Mesothelial cell of epicardium (in vitro differentiated cells): ENCODE measurements at places on chromosomes 13 and 19. TPM values are rescaled to one million over a fixed set of nuclear protein-coding genes. Genes with fewer than 3 reads are reported as not detected.

DNA sequence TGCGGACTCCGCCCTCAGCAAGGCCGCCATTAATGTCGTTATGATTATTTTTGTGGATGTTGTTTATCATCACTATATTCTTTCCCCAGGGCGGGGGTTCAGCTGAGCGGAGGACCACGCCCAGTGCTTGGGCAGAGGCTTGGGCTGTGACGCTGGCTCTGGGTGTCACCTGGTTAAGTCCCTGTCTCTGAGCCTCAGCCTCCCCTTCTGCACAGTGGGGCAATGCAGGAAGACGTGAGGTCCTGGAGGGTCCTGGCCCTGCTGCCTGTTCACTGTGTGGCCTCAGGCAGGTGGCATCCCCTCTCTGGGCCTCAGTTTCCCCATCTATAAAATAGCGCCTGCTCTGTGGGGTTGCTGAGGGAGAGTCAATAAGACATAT is 32.5 kb downstream of the NFIC start:
- DNase-seq: no peak
- peaks cover 3% of the 10 kb centered on the region for H3K36me3 ChIP-seq
- H3K4me3 ChIP-seq: no peak overlapping the region
- peaks cover 12% of the 10 kb centered on the region for H3K27me3 ChIP-seq
- H3K4me1 ChIP-seq: no peaks in the 10 kb centered on the region

DNA sequence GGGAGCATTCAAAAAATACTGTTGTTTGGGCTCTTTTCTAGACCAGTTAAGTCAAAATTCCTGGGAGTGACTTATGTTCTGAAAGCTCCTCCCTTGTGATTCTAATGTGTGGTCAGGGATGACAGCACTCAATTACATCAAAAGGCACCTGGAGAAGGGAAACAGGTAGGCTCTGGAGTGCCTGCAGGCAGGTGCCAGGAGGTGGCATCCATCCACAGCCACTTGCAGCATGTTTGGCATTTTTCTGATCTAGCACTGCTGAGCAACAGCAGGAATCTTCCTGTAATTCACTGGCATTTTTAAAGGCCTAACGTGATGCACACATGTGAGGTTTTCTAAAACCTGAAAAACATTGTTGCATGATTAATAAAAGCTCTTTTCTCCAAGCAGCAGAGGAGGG is 94.6 kb downstream of the CCNA1 start:
- no peaks in the 10 kb centered on the region for H3K36me3 ChIP-seq
- DNase-seq: no peak
- no peak overlapping the region for H3K4me3 ChIP-seq

GRCh38 chr19:338421-338820 is 6.2 kb downstream of the MIER2 start:
- no peak for DNase-seq
- no peak overlapping the region for H3K4me3 ChIP-seq
- no peaks in the 10 kb centered on the region for H3K27me3 ChIP-seq
- peaks cover 32% of the 10 kb centered on the region for H3K36me3 ChIP-seq

The SIAH3 gene
- total RNA-seq: 0.42 to 0.57 TPM (median 0.51 TPM) in 3 replicates

DNA sequence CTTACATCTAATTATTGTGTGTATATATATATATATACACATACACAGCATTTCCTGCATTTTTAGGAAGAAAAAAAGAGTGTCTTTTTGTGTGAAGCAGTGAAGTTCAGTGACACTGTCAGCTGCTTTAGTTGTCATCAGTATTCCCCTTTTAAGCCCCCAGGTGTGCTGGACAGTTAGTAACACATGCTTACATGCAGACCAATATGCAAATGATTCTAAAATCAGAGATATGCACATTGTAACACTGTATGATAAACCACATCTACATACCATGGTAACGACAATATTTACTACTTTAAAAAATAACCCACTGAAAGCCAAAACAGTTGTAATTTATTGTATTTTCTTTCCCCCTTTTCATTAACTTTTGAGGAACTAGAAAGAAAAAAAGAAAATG is 16.8 kb downstream of the LHFPL6 start:
- H3K27ac ChIP-seq: no peak overlapping the region
- DNase-seq: no peak
- H3K27me3 ChIP-seq: peaks cover 11% of the 10 kb centered on the region
- H3K4me1 ChIP-seq: no peaks in the 10 kb centered on the region
- no peak overlapping the region for H3K4me3 ChIP-seq

The CKM gene
- total RNA-seq: not detected in 3 replicates
